OCI-LY7 (cell line): ENCODE measurements at places on chromosomes 2 and 18.

DNA sequence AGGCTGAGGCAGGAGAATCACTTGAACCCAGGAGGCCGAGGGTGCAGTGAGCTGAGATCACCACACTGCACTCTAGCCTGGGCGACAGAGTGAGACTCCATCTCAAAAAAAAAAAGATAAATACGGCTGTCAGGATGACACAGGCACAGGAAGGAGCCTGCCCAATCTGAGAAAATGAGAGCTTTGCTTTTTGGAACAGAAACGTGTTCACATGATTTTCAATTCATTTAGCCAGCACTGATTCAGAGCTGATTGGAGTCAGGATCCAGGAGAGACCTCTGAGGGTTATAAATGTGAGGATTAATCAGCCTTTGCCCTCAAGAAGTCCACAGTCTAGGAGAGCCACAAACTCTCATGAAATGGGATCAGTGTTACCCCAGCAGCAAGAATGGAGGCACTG lies 6.9 kb upstream of the SMAD7 start:
- DNase-seq: no peak

DNA sequence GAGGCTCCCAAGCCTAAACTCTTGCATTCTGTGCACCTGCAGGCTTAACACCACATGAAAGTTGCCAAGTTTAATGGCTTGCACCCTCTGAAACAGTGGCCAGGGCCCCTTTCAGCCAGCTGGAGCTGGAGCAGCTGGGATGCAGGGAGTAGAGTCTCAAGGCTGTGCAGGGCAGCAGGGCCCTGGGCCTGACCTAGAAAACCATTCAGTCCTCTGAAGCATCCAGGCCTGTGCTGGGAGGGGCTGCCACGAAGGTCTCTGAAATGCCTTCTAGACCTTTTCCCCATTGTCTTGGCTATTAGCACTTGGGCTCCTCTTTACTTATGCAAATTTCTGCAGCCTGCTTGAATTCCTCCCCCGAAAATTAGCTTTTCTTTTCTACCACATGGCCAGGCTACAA lies 10.6 kb upstream of the SFT2D3 start:
- DNase-seq: no peak

DNA sequence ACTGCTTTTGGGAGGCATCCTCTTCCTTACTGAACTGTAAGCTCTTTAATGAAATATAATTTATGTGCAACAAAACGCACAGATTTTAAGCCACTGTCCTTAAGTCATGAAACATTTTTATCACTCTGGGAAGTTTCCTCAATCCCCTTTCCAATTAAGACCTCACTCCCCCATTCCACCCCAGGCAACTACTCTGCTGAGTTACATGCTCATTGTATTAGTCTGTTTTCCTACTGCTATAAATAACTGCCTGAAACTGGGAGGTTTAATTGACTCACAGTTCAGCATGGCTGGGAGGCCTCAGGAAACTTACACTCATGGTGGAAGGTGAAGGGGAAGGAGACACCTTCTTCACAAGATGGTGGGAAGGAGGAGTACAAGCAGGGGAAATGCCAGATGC lies 46.5 kb upstream of the KCNE4 start:
- no peak for DNase-seq

GRCh38 chr18:10285283-10285640 lies 169.2 kb upstream of the APCDD1 start:
- DNase-seq: no peak

DNA sequence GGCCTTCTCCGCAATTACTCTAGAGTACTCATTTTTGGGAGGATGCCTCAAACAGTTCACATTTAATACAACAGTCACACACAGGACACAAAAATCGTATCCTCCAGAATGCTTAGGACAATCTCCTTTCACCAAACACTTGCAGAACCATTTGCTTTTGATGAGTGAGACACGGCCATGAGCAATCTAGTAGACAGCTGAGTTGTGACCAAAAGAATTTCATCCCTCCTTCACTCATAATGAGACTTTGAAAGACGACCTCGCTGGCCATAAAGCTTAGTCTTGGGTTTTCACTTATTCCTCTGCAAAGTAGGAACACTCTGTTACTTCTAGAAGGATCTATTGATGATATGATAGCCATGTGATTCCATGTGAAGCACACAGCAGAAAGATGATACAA lies 87.5 kb upstream of the SLC35G4 start:
- no peak for DNase-seq

DNA sequence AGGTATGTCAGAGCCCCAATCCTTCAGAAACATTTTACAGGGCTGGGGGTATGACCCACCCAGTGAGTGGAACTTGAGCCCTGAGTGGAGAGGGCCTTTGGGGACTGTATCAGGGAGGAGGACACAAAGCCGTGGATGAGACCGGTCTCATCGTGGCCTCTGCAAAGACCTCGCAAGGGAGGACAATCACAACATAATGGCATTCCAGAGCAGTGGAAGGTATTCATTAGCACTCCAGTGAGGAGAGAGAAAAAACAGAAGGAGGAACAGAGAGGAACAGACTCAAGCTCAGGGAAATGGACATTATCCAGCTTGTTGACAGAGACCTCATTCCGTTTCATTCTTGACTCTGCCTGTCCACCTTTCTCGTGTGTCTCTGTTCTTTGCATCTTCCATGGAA lies 38.8 kb upstream of the CTAGE1 start:
- DNase-seq: no peak

GRCh38 chr18:48186131-48186766 lies 222.9 kb downstream of the ZBTB7C start:
- DNase-seq: no peak

GRCh38 chr2:108268001-108268400 lies 20.7 kb upstream of the SULT1C2 start:
- DNase-seq: no peak

DNA sequence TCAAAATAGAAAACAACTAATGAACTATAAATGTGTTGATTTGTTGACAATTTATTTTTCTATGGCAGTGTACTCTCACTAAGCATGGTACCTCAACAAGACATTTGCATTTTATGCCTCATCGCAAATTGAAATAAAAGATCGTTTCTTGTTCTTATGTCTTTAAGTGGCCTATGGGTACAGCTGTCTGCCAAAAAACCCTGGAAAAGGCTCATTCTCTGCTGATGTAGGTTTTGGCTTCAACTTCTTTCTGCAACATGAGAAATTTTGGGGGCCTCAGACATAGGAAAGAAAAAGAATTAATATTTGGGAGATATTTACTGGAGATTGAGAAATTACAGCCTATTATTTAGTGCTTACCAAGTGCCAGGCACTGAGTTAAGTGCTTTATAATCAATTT lies 205.1 kb upstream of the DPP10 start:
- no peak for DNase-seq

GRCh38 chr18:39602131-39602530 lies 2036.5 kb upstream of the CELF4 start:
- no peak for DNase-seq

DNA sequence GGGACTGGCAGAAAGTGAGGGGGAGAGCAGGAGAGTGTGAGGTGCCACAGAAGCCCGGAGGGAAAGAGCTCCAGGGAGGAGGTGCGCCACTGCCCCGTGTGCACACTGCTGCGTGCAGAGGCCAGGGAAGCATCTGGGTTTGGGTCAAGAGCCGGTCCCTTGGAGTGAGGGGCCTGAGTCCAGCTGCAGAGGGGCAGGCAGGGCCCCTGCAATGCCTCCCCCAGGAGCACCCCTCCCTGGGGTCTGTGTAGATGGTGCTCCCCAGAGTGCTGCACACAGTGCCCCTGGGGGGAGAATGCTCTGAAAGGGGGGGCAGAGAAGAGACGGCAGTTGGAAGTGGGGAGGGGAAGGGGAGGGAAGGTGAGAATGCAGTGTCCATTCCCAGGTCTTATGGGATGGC lies 3.7 kb upstream of the LIMS2 start:
- no peak for DNase-seq

DNA sequence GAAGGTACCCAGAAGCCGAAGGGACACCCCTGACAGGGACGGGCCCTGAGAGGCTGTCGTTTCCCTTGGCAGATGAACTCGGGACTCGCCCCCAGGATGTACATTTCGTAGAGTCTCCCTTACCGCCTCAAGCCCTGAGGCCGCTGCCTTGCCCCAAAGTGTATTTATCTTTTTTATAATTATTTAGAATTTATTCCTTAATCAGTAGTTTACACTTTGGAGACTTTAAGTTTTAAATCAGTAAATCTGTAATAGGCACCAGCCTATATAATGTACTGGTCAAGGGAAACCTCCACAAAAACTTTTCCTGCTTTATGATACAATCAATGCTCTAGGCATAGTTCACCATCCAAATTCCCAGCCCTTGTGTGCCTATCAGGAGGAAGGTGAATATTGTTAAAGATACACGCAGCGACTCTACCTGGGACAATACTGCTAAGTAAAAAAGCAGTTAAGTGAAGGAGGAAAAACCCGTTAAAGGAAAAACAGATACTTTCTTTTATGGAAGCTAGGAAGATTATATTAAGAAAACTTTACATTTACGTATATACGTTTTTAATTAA lies 848 bp downstream of the VRK2 start:
- DNase-seq: no peak

GRCh38 chr18:9563331-9563730 lies 51.0 kb downstream of the PPP4R1 start:
- DNase-seq: no peak

- DNase-seq: no peak
Observed at GRCh38 chr18:61612517-61612916, 279.3 kb downstream of the CDH20 start.

- peak; percentile 54 for DNase-seq
Observed at GRCh38 chr2:177265824-177266817, 1.6 kb upstream of the NFE2L2 start.

- no peak for DNase-seq
Observed at GRCh38 chr2:232014681-232015080, 53.2 kb downstream of the DIS3L2 start.

DNA sequence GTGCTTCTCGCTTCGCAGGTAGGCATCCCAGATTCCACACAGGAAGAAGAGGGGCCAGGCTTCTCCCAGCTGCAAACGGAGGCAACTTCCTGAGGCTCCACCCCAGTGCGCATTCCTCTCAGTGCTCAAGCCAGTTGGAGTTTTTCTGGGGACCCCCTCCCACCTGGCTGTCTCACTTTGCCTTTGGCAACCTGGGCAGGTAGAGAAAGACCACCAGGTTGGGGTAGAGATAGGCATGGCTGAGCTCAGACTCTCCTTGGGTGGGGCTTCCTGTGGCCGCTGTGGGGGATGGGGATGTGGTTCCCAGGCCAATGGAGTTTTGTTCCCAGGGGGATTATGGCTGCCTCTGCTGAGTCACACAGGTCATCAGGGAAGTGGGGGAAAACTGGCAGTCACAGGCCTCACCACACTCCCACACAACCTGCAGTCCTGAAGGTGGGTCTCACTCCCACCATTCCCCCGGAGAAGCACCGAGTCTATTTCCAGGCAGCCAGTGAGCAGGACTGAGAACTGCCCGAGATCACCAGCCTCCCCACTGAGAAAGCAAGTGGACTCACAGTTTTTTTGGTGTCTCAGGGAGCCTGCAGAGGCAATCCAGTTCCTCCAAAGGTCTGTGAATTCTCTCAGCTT lies 38.1 kb downstream of the SLC39A10 start:
- DNase-seq: no peak

DNA sequence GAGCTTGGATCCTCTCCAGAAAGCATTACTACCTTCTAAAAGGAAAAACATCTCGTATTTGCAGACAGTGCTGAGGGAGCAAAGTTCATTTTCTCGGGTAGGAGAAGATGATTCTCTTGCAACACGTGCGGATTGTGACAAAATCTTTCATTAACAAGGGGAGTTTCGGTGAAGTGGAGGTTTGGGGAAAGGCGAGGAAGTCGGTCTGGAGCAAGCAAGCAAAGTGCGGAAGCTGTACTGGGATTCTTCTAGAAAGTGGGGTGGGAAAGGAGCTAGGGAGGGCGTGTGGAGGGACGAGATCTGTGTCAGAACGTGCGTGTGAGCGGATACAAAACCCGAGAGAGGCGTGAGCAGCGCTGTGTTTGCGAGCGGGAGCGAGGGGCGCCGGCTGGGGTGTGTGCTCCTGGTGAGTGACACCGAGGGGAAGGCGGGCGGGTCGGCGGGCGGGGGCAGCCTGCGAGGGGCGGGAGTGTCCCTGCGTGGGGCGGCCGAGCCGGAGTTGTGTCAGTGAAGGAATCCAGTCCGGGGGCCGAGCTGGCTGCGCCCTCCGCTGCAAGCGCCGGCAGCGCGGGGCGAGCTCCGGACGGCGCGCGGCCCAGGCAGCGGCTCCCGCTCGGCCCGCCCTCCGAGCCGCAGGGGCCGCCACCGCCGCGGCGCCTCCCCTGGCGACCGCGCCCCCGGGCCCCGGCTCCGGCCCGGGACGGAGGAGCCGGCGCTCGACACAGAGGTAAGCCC lies at the start of gene SPATS2L:
TSS of gene SPATS2L (plus strand) at position 498 of the 735 bp plus-strand sequence. CDS start 82,552 bp downstream, outside the sequence.
- DNase-seq: peak; percentile 34
